ENCODE measurements at places on chromosomes 4 and X.

GRCh38 chrX:149987613-149988012 is 49.3 kb upstream of the EOLA2 start:
- no peak for DNase-seq

DNA sequence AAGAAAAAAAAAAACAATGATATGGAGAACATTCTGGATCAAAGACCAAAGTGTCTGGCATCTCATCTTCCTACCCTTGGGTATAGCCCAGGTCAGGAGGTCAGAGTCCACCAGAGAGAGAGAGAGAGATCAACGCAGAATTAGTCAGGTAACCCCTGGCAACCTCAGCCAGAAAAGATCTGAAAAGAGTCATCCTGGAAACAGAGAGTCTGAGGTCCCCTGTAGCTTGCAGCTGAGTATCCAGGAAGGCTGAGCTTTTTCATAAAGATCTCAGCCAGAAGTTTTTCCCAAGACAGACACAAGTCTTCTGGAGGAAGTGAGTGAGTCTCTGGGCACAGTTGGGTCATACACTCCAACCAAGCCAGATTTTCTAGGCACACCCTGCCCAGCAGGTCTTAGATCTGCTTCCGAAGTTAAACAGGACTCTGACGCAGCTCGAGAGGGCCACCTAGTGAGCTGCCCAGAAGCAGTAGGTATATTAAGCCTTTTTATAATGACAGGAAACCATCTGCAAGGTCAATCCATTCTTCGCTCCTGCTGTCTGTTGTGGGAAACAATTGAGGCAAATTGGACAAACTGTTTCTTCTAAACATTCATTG is 35.7 kb downstream of the ACE2 start:
- DNase-seq: no peak

GRCh38 chrX:13662355-13662791 is 9.4 kb downstream of the TCEANC start:
- DNase-seq: no peak

DNA sequence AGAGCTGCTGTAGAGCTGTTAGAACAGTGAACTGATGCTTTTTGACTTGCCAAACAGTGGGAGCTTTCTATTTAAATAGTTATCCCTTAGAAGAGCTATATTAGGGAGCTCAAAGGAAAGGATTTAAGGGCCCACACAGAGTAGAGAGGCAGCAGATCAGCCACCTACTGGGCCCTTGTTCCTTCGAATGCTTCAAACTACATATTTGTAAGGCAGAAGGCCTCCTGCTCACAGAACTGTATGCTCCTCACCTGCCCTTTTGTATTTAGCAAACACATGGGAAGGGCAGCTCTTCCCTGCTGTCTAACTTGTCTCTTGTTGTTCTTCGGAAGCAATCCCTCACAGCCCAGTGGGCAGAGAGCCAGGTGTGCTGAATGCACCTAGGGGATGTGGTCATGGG is 38.0 kb downstream of the IL1RAPL1 start:
- no peak for DNase-seq

GRCh38 chr4:2604614-2605013 is 68.2 kb downstream of the FAM193A start:
- no peak for DNase-seq

DNA sequence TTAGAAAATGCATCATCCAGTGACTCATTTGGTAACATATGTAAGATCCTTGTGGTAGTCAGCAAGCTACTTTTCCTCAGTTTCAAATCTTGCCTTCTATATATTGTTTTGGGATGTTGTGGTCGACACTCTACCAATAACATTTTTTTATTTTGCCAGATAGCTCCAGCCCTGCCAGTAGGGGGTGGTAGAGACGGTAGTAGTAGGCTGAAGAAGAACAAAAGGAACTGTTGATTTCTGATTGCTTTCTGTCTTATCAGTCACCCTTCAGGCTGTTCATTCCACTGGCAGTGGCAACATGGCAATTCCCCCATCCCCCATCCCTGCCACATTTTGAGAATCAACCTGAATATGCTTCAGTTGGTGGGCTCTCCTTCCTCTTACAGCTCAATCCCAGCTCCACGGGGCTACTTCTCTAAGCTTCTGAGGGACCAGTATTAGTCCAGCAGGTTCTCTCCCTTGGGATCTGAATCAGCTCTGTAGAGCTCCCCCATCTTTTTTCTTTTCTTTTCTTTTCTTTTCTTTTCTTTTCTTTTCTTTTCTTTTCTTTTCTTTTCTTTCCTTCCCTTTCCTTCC is 171.5 kb upstream of the VEGFC start:
- no peak for DNase-seq

- no peak for DNase-seq
Measured at GRCh38 chrX:150607201-150607600, 38.8 kb downstream of the MTM1 start.

DNA sequence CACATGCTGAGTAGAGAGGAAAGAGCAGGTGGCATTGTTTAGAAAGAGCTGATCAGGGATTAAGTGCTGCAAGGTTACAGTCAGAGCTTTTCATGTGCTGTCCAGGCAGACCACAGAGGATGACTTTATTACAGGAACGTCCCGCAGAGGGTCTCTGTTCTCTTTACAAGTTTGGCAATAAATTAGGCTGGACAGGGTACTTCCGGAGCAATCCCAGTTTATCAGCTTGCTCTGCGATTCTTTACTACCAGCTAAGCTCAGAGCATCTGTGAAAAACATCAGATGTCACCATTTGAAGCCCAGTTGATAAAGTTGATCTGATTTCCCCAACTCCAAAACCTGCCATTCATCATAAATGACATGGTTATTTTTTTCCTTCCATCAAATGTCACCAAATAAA is 633.1 kb downstream of the NLGN4X start:
- DNase-seq: no peak

DNA sequence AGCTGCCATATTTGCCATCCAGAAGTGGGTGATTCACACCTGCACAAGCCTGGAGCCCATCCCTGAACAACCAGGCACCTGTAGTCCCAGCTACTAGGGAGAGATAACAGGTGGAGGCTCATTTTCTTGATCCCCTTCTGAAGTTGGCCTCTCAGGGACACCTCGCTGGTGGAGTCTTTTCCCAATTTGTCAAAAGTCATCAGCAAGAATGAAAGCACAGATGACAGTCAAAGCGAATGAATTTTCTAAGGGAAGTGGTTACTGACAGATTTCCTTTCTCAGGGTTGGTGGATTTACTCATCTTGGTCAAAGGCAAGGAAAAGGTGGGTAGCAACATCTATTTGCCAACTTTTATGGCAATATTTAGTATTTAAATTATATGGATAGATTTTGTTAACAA is 36.5 kb downstream of the FGFBP1 start:
- DNase-seq: no peak

- no peak for DNase-seq
Measured at GRCh38 chr4:106222548-106222947, 93.5 kb downstream of the TBCK start.

- DNase-seq: no peak
Measured at GRCh38 chr4:125994024-125994423, 679.3 kb downstream of the FAT4 start.

DNA sequence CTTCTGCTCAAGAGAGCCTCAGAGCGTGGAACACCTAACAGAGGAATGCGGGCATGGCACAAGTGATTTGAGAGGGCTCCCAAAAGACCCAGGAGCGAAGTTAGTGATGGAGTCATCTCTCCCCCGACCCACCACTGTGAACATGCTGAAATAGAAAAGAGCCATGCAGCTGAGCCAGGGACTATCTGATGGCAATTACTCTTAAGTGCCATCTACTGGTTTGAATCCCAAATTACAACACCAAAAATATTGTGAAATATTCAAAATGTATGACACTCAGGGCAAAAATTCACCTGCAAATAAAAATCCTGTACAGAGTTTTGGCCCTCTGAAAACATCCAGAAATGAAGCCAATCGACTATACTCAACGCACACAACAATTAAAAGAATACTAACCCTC is 2038.9 kb upstream of the ADGRL3 start:
- no peak for DNase-seq

- no peak for DNase-seq
Measured at GRCh38 chrX:129123795-129124194, 399.5 kb downstream of the SMARCA1 start.

- DNase-seq: no peak
Measured at GRCh38 chr4:156038772-156039171, 85.1 kb upstream of the CTSO start.

- no peak for DNase-seq
Measured at GRCh38 chrX:98523026-98523425, 1639.3 kb downstream of the RPA4 start.

DNA sequence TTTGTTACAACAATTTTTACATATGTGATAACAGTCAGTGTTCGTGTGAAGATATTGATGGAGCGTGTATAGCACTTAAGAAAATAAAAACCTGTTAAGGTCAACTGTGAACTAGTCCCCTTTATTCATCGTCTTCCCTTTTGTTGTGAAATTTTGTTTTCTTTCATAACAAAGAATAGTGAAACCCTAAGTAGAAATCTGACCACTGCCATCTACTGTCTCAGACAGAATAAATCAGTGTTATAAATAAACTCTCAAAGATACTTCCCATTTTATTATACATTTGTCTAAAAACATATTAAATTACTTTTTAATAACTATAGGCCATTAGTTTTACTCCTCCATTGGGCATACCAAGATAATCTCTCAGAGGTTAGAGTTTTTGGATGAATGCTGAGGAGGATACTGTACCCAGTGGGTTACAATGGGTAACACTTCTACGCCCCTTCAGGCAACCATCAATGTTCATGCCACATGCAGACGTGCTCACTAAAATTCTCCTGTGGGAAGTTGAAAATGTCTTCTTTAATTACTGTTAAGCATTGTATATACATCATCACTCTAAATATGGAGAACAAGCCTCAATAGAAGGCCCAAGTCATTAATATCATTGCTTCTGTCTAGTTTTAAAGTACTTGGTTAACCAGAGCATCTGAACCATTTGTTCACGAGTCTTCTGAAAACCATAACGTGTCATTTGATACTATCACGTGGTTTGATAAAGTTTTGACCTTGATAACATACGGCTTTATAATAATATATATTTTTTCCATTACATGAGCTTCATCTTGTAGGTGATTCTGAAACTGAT is 171.2 kb downstream of the TMA16 start:
- no peak for DNase-seq

GRCh38 chr4:182400790-182401189 is 157.6 kb downstream of the TENM3 start:
- DNase-seq: no peak

DNA sequence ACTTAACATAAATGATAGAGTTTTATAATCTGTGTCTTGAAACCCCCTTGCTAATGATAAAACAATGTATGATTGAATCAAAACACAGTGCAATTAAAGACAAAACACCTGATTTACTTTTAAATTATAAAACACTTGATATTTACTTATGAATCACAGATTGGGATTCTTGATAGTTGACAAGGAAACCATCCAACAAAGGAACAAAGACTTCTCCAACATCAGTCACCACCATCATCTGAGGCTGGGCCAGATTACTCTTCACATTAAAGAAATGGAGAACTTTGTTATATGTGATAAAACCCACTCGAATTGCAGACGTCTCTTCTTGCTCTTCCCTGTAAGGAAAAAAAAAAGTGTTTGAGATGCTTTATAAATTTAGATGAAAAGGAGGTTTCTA is 67.4 kb downstream of the METTL14 start:
- DNase-seq: no peak

GRCh38 chr4:76764251-76764650 is 133.7 kb downstream of the SOWAHB start:
- no peak for DNase-seq

GRCh38 chr4:60652933-60653332 is 547.2 kb upstream of the ADGRL3 start:
- no peak for DNase-seq

DNA sequence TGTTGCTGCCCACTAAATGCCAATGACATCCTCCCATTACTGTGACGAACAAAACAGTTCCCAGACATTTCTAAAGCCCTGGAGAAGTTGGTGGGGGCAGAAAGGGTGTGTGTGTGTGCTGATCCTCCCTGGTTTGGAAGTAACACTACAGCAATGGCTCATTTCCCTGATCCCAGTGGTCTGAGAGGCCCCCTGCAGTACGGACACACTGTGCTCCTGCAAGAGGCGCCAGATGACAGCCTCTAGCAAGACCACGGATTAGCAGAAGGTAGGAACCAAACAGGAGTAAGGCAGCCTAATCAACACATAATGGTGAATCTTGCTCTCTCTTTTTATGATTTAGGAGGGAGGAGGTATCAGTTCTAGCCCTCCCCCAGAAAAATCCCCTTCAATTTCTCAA is 49.6 kb downstream of the CHRDL1 start:
- no peak for DNase-seq

DNA sequence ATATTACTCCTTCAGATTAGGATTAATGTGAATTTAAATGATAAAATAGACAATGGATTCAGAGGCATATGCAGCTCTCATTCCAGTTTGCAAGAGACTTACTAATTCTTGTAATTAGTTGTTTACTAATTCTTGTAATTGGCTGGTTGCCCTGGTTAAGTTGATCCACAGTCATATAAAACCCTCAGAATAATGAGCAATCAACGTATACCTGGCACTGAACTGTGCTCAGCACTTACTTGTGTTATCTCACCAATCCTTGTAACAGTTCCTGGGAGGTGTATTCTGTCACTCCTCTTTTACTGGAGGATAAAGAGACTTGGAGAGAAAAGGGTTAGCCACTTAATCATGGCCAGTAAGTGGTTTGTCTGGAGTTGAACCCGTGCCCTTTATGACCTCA is 10.5 kb downstream of the HERC5 start:
- no peak for DNase-seq

DNA sequence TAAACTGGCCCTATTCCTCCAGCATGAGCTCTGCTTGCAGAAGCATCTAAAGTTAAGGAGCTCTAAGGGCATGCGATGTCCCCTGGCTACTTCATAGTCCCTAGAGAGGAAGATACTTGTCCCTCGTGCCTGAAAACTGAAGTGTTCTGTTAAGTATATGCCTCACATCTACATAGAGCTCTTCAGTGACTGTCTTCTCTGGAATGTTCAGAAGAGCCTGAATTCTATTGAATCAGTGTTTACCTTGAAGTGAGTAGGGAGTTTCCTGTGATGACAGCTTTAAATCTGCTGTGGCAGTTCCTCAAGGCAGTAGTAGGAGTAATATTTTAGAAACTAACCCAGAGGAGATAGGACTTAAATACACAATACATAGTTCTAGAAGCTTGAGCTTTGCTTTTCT is 111.2 kb downstream of the ZNF518B start:
- no peak for DNase-seq

DNA sequence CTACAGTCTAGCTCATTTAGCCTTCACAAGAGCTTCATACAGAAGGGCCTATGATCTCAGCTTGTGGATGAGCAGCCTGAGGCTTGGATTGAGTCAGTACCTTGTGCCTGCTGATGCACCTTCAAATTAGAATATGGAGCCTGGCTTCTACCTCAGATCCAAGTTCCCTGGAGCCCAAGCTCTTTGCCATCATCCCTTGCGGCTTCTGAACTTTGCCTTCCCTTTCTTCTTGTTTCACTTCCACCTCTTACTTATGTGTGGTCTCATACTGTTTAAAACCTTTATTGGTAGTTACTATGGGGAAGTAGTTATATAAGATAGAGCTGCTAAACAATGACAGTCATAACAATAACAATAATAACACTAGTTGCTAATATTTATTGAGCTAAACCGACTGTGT is 84.3 kb upstream of the AFF2 start:
- DNase-seq: no peak

GRCh38 chrX:45353456-45353855 is 152.8 kb upstream of the DIPK2B start:
- DNase-seq: no peak

GRCh38 chr4:121053601-121054143 is 18.7 kb downstream of the NDNF start:
- DNase-seq: no peak
